A549 treated with Hydrocortisone at 1 μM for 4 hours (cell line): ENCODE measurements at places on chromosomes 4 and X. TPM values are rescaled to one million over a fixed set of nuclear protein-coding genes. Genes with fewer than 3 reads are reported as not detected.

Gene CENPVL2
- not detected in 5 replicates for total RNA-seq

Gene TMEM154
- total RNA-seq: 0.02 to 0.29 TPM (median 0.14 TPM) in 5 replicates

Gene LIMCH1
- 34.4 to 58.1 TPM (median 48.0 TPM) in 5 replicates for total RNA-seq

Gene TKTL2
- total RNA-seq: not detected in 5 replicates

Gene RTL9
- 0.07 to 0.13 TPM (median 0.10 TPM) in 4 of 5 replicates, not detected in the other for total RNA-seq

Gene HPSE
- 1.2 to 1.7 TPM (median 1.4 TPM) in 5 replicates for total RNA-seq

Gene CYTL1
- total RNA-seq: not detected in 5 replicates

Gene MAGEB17
- not detected in 5 replicates for total RNA-seq

Gene AKAP14
- not detected in 5 replicates for total RNA-seq

Gene OCIAD1
- 124 to 198 TPM (median 131 TPM) in 5 replicates for total RNA-seq

Gene CXCL3
- total RNA-seq: 2.6 to 4.0 TPM (median 3.8 TPM) in 5 replicates

Gene NXF2B
- total RNA-seq: 0.09 TPM in 1 of 5 replicates, not detected in the others

Gene PDGFRA
- 0.24 to 0.75 TPM (median 0.53 TPM) in 5 replicates for total RNA-seq

Gene ADH1A
- not detected in 5 replicates for total RNA-seq

Gene SLITRK2
- not detected in 5 replicates for total RNA-seq

Gene AMOT
- total RNA-seq: 0.03 to 0.05 TPM (median 0.03 TPM) in 3 of 5 replicates, not detected in the others

Gene TCEAL2
- not detected in 5 replicates for total RNA-seq

Gene ATP2B3
- total RNA-seq: 0.05 to 0.31 TPM (median 0.12 TPM) in 5 replicates

Gene SLC7A11
- 16.0 to 23.1 TPM (median 17.5 TPM) in 5 replicates for total RNA-seq
